NCI-H187 (cell line): ENCODE measurements at places on chromosomes 16 and 17.

DNA sequence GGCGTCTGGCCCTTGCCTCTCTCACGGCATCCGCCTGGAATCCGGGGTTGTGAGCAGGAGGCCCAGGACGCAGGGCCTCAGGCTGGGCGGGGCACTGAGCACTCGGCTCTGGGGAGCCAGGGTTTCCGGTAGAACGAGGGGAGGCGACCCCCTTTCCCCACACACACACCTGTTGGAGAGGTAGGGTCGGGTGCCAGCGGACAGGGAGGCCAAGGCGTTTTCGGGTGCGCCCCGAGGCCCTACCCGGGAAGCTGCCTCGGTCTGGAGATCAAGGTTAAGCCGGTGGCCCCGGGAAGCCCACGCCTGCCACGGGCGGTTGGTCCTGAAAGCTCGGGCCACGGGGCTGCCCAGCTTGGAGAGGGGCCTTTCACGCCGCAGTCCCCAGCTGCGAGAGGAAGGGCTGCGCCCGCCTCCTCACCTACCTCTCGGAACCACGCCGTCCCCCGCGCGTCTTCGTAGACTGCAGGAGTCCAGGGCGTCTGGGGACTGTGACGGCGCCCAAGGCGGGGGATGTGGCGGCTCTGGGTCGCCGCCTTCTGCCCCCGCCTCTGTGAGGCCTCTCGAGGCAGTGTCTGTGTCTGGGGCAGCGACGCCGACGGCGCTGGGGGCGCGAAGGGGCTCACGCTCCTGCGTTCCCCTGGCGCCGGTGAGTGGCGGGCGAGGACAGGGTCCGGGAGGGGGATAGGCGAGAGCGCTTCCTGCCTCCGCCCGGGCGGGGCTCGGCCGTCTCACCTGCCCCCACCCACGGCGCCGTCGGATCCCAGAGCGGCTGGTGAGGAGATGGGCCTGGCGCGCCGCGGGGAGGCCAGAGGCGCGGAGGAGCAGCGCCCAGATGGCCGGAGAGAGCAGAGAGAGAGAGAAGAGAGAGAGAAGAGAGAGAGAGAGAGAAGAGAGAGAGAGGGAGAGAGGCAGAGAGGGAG is 20.3 kb upstream of the HOXB9 start:
- peak; percentile 13 for DNase-seq

GRCh38 chr17:73466704-73467433 is 155.1 kb upstream of the CDC42EP4 start:
- DNase-seq: no peak

DNA sequence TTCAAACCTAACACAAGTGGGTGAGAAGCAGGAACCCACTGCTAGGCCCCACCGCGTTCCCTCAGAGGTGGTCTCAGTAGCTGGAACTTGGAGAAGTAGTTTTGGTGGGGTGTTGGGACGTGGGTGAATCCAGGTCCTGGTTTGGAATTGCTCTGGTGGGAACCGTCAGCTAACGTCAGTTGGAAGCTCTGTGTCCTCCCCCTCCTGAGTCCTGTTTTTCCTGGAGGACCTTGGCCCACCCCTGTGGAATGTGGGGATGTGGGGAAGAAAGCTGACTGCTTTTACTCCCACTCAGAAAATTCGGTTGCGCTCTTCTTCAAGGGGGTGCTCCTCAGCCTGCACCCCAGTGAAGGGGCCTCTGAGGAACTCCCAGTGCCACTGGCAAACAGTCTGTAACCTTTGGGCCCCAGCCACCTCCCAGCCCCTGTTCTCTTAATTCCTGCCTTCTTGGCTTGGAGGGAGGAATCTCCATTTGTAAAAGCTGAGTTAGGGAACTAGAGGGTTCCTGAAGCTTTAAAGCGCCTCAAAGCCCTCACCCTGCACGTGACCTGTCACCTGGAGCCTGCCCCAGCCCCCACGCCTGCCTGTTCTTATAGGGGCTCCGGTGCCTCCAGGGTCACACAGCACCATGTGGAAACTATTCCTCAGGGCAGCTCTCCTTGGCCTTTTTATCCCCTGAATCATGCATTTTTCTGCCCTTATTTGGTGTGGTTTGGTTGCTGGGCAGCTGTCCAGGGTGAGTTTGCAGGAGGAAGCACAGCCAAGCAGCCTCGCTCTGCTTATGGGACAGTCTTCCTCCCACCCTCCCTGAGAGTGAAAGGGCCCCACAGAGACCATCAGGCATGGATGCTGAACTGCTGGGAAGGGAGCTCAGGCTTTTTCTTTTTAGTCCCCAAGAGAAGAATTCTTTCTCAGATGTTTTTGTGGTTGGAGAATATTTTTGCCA is 16.2 kb upstream of the NAGLU start:
- DNase-seq: no peak

DNA sequence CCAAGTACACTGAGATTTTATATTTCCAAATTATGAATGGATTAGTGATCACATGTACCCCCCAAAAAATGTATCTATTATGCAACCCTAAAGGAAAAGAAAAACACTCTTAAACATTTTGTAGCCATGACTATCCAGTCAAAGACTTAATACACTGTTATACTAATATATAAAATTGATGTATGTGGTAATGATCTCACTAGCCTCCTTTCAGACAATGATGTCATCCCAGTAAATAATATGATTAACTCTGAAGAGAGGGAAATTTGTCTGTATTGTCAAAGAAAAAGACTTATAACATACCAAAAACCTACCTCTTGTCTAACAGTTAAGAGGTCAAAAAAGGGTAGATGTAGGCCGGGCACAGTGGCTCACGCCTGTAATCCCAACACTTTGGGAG is 80.7 kb downstream of the USP32 start:
- no peak for DNase-seq

GRCh38 chr17:6376931-6377361 is 58.0 kb downstream of the AIPL1 start:
- no peak for DNase-seq
